ENCODE measurements at places on chromosomes 3 and 15.

DNA sequence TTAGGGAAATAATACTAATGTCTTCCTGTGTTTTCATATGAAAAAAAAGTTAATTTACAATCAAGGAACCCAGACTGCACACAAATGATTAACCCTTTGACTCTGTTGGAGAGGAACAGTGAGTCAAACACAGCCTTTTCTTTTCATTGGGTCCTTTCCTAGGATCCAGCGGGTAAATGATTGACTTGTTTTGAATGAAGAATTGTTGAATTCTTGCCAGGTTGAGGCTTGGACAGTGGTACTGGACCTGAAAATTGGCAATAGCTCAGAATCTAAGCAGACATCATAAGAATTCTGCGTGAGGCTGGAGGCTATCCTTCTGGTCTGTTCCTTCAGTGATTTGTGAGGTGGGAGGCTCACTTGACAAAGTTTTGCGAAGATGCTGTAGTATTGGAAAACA, 143.0 kb downstream of the RYR3 start:
- DNase-seq, result no peak

DNA sequence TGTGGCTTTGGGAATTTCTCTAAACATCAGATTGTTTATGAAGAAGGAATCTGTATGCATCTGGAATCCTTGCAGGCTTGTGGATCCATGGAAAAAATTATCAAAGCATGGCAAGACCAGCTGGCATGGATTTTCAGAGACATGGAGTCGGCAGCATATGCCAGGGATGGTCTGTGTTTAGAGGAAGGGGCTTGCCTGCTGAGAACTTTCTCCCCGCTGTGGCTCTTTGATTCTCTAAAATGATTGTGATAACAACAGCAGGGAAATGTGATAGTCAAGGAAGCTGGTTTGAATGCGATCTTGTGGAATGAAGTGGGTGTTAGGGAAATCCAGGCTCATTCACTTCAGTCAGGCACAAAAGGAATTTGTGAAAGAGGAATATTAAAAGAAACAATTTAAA, 245.7 kb upstream of the THRB start:
- DNase-seq, result no peak

DNA sequence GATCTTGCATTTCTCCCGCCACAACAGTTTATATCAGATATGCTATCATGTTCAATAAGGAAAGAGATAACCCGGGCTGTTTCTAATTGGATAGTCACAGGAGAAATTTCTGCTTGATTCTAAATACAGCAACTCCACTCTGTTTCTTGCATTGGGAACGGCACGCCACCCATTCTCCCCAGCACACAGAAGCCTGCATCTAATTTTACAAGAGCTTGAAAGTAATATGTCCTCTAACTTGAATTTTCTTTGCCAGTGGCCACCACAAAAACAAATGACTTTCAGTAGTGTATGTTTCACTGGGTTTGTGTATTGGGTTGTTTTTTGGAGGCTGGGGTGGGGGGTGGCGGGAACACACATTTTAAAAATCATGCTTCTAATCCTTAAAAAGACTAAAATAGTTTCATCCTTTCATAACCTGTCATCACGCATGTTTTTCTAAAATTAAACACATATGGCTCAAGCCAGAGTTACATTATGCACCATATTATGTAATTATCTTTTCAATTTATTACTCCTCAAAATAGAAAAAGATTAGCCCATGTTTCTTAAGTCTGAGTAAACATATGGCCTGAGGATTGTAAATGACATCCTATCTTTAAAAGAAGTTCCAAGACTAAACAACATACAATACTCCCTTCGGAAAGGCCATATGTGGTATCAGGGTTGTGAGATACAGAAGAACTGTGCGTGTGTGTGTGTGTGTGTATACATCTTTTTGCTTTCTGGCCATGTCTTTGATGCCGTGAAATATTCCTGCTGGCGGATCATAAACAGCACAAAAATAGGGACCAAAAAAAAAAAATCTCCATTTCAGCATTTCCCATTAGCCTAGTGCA, 176.3 kb downstream of the FOXP1 start:
- DNase-seq, result no peak

DNA sequence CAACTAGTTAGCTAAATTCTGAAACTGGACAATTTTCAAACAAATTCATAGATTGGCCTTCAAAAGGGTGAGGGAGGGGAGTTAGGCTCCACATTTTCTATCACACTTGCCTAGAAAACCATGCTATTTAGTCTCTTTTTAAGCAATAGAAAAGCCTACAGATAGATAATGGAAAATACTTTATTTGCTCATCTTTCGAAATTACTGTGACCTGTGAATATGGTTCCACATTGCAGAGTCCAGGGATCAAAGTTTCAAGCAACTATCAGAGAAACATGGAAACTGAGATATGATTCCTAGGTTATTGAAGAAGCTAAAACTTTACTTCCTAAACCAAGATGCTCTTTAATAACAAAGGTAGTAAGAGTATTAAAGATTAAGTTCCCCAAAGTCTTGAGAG, 176.6 kb upstream of the NECTIN3 start:
- no peak for DNase-seq

GRCh38 chr15:99165020-99165790, 60.3 kb downstream of the SYNM start:
- DNase-seq, result no peak

Measured in activated CD8-positive, alpha-beta memory T cell treated with anti-CD3 and anti-CD28 coated beads for 48 hours (primary cell).